ENCODE measurements at places on chromosomes 16 and 17.

DNA sequence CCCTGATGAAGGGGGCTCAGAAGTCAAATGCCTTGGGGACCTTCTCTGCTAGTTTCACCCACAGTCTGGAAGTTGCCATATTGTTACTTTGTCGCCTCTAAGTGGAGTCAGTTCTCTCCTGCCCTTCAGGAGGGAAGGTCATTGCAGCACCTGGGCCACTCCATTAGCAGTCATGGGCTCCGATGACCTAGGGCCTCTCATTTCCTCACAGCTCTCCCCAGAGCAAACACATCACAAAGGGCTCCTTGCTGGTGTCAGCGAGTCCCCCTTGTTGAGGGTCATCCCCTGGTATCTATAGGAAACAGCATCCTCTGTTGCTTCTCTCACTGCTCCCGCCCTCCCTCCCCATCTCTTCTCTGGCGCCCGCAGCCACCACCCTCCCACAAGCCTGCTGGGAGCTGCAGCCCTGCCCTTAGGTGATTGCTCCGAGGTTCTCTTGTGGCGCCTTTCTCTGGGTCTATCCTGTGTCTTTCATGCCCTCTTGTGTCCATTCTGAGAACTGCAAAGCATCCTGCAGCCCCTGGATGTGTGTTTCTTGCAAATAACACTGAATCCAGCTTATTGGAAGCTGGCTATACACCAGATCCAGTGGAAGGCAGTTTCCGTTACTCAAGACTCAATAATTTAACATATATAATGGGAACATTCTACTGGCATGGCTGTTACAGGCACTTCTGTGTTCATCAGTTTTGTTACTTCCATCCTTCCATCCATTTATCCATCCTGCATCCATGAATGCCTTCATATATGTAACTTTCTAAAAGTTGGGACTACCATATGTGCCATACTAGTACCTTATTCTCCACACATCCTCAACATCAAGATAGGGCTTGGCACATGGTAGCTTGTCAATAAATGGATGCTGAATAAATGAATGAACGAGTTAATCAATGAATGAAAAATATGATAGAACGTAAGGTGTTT, 21.2 kb downstream of the PDILT start:
- peak; percentile 45 for DNase-seq

- DNase-seq: no peak
Measured at GRCh38 chr16:30139583-30140481, 16.8 kb upstream of the MAPK3 start.

DNA sequence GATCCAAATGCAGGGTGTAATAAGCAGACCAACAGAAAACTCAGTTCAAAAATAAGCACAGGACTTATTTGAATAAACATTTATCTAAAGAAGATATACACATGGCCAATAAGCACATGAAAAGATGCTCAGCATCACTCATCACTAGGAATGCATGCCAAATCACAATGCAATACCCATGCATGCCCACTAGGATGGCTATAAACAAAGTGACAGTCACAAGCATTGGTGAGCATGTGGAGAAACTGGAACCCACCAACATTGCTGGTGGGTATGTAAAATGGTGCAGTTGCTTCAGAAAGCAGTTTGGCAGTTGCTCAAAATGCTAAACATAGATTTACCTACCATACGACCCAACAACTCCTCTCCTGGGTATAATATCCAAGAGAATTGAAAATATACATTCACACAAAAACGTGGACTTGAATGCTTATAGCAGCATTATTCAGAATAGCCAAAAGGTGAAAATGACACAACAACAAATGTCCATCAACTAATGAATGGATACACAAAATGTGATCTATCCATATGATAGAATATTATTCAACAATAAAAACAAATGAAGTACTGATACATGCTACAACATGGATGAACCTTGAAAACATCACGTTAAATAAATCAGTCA, 20.1 kb downstream of the UBE2O start:
- no peak for DNase-seq

GRCh38 chr17:15185625-15185991, 79.5 kb downstream of the PMP22 start:
- no peak for DNase-seq

GRCh38 chr16:30949650-30950515, 1.0 kb downstream of the ORAI3 start:
- no peak for DNase-seq

- no peak for DNase-seq
Measured at GRCh38 chr17:44416558-44417289, 27.3 kb upstream of the ITGA2B start.

DNA sequence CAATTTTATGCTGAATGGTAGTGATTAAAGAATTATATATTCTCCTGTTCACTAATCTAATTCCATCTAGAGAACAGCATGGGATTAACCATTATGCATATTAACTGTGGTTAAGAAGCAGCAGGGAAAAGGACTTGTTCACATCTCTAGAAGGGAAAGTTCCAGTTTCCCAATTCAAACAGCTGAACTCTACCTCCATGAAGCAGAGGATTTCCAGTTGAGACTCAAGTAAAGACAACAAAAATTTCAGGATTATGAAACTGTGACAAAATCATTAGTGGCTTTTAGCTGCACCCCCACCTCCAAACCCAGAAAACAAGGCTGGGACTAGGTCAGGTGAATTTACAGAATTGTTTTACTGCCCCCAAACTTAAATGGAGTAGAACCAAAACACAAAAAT, 73.6 kb downstream of the USP32 start:
- DNase-seq: no peak

GRCh38 chr16:23512168-23512695, 1.9 kb upstream of the GGA2 start:
- no peak for DNase-seq

DNA sequence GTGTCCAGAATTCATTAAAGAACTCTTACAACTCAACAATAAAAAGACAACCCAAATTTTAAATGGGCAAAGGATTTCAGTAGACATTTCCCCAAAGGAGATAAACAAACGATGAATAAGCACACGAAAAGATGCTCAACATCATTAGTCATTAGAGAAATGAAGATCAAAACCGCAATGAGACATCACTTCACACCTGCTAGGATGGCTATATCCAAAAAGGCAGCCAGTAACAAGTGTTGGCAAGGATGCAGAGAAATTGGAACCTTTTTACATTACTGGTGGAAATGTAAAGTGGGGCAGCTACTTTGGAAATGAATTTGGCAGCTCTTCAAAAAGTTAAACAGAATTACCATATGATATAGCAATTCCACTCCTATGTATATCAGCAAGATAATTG, 42.0 kb downstream of the PITPNM3 start:
- DNase-seq: no peak

DNA sequence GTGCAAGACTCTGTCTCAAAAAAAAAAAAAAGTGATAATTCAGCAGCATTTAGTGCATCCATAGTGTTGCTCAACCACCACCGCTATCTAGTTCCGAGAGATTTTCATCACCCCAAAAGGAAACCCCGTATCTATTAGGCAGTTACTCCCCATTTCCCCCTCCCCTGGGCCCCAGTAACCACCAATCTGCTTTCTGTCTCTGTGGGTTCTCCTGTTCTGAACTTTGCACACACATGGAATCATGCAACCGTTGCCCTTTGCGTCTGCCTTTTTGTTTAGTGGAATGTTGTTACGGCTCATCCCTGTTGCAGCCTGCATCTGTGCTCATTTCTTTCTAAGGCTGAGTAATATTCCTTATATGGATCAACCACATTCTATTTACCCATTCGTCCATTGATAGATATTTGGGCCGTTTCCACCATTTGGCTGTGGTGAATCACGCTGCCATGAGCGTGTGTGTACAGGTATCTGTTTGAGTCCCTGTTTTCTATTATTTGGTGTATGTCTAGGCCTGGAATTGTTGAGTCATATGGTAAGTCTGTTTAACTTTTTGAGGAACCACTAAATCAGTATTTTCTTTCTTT, 8.7 kb upstream of the SYNGR2 start:
- no peak for DNase-seq

- DNase-seq: no peak
Measured at GRCh38 chr17:16877099-16877498, 94.8 kb downstream of the TNFRSF13B start.

DNA sequence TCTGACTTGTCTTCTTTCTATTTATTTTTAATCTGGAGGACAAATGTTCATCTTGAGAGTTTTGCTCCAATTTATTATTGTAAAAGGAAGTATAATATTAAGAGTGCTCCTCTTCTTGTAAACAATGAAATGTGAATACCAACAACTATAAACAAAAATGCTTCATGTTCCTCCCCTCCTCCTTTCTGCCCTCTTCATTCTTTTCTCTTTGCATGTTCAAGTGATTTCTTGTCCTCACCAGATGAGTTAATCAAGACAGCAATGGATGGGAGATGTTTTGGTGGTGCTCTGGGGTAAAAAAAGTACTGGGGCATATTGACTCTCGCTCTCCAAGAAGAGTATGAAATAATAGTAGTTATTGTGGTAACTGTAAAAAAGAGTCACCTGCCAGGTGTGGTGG, 24.3 kb downstream of the ITGB3 start:
- no peak for DNase-seq

DNA sequence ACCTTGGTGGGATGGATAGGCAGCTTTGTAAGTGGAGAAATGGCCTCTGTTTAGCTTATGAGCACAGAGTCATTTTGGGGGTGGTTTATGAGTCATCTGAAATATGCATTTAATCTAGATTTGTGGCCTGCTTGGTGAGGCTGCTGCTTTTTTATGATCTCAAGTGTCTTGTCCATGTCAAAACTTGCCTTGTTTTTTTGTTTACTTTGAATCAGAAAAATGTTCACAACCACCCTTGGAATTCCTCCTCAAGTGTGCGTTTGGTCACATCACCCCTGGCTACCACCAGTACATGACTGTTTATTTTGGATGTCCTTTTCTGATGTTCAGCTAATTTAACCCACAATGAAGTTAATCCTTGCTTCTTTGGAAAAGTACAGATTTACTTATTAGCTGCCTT, 64.6 kb downstream of the FTO start:
- no peak for DNase-seq

DNA sequence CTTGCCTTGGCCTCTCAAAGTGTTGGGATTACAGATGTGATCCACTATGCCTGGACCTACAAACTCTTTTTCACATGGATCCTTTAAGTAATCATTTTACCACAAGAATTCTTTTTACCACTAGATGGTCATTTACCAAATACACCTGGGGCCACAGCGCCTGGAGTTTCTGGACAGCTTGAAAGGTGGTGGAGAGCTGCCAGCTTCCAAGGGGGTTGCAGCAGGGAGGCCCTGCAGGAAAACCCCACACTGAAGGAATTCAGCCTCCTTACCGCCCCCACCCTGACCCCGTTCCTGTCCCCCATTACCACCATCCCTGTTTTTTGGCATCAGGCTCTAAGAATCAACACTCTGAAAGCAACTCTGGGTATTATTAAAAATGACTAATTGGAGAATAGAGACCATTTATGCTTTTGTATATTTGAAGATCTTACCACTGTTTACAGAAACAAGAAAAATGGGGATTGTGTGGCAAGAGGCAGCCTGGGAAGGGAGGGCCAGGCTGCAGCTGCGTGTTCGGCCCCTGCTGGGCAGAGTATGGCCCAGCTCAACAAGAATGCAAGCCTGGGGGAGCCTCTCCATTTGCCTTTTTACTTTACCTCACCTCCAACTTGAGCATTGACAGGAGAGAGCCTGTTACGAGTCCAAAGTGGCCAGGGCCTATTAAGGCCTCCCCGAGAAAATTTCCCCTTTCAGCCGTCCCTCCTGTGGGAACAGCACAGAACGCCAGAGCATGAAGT, 209.9 kb downstream of the ZFHX3 start:
- DNase-seq: no peak

GRCh38 chr16:1550696-1551095, 17.2 kb downstream of the TMEM204 start:
- no peak for DNase-seq

GRCh38 chr17:3660311-3660891, 8.0 kb downstream of the TAX1BP3 start:
- no peak for DNase-seq

DNA sequence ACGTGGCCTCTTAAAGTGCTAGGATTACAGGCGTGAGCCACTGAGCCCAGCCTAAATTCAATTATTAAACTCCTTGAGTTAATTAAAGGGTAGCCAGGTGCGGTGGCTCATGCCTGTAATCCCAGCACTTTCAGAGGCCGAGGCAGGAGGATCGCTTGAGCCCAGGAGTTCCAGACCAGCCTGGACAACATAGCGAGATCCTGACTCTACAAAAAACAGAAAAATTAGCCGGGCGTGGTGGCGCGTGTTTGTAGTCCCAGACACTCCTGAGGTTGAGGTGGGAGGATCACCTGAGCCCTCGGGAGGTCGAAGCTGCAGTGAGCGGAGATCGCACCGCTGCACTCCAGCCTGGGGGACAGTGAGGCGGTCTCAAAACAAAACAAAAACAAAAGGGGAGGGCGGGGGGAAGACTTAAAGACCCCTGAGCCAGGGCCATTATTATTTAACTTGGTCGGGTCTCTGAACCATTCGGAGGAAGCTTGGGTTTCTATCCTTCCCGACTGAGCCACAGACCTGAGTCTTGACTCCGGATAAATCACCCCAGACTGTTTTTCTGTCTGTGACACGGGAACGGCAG, 19.5 kb downstream of the BCL7C start:
- DNase-seq: no peak

GRCh38 chr17:46901291-46901690, 21.7 kb upstream of the GOSR2 start:
- no peak for DNase-seq

- no peak for DNase-seq
Measured at GRCh38 chr17:74558882-74559519, 8.3 kb downstream of the CD300H start.

- DNase-seq: no peak
Measured at GRCh38 chr17:66980896-66981295, 16.4 kb downstream of the CACNG4 start.

DNA sequence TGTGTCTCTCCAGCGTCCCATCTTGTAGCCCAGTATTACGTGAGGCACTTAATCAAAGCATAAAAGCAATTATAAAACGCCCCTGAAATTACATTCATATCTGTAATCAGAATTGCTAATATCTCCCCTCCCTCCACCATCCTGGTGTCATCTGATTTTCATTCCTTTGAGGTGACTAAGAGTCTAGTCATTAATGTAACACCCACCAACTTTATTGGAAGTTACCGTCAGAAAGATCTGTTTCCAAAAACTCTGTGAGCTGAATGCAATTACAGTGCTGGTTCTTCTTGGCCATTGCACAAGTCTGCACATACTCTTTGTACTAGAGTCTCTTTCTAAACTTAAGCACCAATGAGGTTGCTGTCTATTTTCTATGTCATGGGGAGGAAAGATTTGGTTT, 12.5 kb upstream of the MAF start:
- DNase-seq: no peak

- DNase-seq: no peak
Measured at GRCh38 chr16:31528523-31529107, 915 bp downstream of the AHSP start.
